ENCODE measurements at places on chromosomes 12 and 14.

DNA sequence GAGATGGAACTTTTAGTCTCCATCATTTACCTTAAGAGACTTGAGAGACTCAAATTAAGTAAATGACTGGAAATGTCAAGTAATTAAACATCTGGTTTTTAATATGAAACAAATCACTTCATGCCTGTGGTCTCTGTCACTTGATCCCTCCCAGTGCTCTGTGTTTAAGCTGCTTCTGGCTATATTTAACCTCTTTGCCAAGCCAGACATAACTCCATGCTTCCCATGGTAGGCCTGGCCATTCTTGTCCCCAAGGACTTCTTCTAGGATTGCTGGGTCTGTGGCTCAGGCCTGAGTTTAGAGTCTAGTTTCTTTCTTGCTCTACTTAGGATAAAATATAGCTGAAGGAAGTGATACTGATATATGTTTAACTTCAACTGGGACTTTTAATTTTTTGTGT is 1013.6 kb downstream of the FLRT2 start:
- DNase-seq, result no peak

GRCh38 chr12:17348311-17348710 is 741.7 kb downstream of the RERGL start:
- no peak for DNase-seq

GRCh38 chr12:57241402-57242310 is 9.3 kb downstream of the STAC3 start:
- DNase-seq, result no peak

GRCh38 chr12:131511391-131511802 is 199.5 kb upstream of the SFSWAP start:
- no peak for DNase-seq

GRCh38 chr14:53701108-53701875 is 255.3 kb downstream of the BMP4 start:
- no peak for DNase-seq

DNA sequence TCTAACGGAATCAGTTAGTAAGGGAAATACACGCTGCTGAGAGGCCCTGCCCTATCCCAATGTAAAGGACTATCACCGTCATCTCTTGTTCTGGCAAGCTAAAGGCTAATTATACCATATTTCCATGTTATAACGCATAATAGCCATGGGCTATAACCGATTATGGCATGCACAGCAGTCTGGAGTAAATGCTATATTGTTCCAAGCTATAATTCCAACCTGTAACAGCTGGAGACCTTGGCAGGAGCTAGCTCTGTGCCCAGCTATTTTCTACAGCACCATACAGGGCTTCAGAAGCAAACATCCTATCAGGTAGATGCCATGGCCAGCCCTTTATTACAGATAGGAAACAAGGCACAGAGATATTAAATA is 26.3 kb downstream of the SYNE3 start:
- no peak for DNase-seq

DNA sequence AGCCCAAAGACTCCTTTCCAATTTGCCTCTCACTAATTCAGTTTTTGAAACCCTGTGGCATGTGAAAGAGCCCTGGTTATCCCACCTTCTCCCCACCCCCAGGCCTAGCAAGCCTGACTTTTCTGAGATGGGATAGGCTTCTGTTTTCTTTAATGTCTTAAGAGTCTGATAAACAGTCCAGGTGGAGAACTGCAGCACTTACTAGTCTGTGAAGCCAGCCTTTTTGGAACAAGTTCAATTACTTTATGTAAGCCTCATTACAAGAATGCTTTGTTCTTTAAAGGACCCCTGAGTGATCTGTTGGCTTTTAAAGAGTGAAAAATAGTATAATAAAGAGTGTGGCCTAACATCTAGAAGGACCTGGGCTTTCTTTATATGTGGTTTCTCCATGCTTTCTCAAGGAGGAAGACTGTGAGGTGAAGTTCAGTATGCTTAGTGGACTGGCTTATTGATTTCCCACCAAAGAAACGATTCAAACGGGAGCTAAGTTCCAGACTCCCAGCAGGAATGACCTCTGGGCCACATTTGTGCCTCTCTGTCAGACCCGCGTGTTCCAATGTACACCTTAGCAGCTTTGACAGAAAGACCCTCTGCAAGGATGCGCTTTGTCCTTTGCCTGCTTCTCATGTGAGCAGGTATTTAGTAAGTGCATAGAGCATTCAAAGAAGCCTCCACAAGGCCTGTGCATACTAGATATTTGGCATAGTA is 129.5 kb downstream of the DAAM1 start:
- DNase-seq, result no peak

DNA sequence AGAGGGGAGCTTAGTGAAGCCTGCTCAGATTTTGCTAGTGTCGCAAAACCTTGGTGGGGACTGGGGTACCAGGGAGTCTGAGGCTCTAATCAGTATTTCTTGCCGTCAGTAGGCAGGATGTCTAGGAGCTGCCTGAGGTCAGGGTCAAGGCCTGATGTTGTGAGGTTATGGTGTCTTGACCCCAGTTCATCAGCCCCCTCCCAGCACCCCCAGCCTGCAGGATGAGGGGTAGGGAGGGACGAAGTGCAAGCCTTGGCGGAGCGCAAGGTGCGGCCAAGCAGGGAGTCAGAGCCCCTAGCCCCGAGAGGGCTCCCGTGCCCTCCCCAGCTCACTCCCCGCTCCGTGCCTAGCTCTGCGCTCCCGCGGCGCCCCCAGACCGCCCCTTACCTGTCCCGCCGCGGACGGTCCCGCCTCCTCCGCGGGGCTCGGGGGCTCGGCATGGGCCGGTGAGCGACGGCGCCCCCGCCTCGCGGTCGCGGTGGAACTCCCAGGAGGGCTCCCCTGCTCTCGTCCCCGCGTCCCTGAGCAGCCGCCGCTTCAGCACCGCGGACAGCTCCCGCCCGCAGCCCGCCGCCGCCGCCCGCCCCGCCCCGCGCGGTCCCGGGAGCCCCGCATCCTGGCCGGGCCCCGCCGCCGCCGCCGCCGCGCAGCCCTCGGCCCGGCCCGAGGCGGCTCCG is 347 bp downstream of the SYNDIG1L start:
- no peak for DNase-seq

GRCh38 chr12:74776378-74776777 is 238.7 kb downstream of the ATXN7L3B start:
- DNase-seq, result no peak

DNA sequence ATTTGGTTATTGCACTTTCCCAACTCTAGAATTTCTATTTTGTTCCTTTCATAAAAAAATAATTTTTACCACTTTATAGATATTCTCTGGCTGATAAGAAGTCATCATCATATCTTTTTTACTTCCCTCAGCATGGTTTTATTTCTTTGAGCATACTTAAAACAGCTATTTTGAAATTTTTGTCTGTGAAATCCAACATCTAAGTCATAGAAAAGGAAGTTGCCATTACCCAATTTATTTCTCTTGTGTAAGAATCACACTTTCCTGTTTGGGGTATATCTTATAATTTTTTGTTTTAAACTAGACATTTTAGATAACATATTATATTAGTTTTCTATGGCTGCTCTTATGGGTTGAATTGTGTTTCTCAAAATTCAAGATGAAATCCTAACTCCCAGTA is 400.2 kb upstream of the OR4E1 start:
- no peak for DNase-seq

DNA sequence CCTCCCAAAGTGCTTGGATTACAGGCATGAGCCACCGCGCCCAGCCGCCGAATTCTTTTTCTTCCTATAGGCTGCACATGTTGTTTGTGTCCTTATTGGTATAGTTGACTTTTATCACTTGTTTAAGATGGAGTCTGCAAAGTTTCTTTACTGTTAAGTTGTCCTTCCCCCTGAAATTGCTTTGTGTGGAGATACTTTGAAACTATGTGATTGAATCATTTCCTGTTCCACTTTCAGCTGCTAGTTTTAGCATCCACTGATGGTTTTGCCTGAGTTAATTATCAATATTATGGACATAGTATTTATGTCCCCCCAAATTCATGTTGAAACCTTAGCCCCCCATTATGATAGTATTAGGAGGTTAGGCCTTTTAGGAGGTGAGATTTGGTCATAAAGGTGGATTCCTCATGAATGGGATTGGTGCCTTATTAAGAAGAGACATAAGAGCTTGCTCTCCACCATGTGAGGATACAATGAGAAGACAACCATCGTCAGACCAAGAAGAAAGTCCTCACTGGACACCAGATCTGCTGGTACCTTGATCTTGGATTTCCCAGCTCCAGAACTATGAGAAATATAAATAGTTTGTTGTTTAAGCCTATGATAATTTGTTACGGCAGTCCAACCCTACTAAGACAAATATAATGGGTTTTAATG is 34.9 kb downstream of the PPHLN1 start:
- DNase-seq, result no peak

GRCh38 chr12:29781705-29782266 is 2.0 kb downstream of the TMTC1 start:
- no peak for DNase-seq

- DNase-seq, result no peak
These were observed 46.9 kb upstream of the ANO6 start for GRCh38 chr12:45168976-45169375.

DNA sequence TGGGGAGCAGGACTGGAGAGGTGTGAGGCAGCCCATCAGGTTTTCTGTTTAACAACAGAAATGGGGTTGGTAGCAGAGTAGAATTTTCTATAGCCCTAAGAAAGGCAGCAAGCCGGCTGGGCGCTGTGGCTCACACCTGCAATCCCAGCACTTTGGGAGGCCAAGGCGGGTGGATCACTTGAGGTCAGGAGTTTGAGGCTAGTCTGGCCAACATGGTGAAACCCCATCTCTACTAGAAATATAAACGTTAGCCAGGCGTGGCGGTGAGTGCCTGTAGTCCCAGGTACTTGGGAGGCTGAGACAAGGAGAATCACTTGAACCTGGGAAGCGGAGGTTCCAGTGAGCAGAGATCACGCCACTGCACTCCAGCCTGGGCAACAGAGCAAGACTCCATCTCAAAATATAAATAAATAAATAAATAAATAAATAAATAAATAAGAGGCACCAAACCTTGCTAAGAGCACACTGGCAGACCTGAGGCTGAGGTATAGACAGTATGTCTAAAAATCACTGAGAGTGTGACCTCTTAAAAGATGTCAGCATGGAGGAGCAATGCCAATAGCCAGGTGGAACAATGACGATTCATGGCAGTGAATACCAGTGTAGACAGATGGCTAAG is 115.6 kb downstream of the SLC38A4 start:
- no peak for DNase-seq

GRCh38 chr12:2286047-2286446 is 233.3 kb downstream of the CACNA1C start:
- DNase-seq, result no peak

DNA sequence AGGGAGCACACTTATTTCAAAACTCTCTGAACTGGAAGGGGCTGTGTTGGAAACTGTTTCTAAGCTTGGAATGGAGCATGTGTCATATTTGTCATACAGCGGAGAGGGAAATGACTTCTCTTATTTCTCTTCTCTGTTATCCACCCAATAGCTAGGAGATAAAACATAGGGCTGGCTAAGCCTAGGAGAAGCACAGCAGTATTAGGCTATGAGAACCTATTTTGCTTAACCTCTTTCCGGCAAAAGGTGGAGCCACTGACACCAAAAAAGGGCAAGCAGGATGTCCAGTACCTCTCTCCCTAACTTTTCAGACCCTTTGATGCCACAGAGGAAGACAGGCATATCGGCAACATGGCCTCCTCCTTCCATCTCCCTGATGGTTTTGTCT is 148.3 kb downstream of the CRADD start:
- DNase-seq, result no peak

DNA sequence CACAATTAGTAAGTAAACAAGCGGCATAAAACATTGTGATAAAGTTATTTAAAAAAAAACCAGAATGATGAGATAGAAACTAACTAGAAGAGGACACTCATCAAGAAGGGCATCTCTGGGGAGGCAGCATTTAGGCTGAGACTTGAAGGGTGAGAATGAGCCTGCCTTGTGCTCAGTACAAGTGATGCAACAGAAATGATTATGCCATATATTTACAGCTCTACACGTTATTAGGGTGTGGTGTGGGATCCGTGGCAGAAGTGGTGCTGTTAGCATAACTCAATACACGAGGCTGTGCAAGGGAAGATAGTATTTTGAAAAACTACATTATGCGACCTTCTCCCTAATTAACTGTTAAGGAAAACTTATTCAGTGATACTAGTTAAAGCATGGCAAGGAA is 178.5 kb upstream of the ATF7IP start:
- DNase-seq, result no peak

DNA sequence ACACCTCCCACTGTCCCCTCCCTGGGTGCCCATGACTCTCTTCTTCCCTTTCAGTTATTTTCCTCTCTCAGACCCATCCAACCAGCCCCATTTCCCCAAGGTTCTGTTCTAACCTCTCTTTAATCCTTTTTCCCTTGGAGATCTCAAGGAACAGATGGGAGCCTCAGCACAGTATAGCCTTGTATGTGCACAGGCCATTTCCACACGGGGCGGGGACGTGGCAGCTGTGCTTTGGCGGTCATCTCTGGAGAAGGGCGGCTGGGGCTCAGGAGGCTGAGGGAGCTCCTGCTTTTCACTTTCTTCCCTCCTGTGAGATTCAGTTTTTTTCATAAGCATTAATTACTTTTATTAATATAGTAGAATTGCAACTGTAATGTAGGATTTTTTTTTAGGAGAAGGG is 212.2 kb downstream of the ZFP36L1 start:
- no peak for DNase-seq
